Left lung (tissue), 14 donors: ENCODE measurements at places on chromosomes 7 and 10.
A peak's percentile ranks its signal among the peaks of the same experiment; 100 is the strongest.

GRCh38 chr7:146074195-146074765 is 42.3 kb upstream of the CNTNAP2 start:
- no peak for DNase-seq

GRCh38 chr10:77899080-77899477 is 27.5 kb downstream of the DLG5 start:
- DNase-seq = no peak

- DNase-seq = no peak
Observed at GRCh38 chr7:42624471-42624870, 287.4 kb downstream of the C7orf25 start.

- DNase-seq = no peak
Observed at GRCh38 chr10:76270464-76270863, 839.0 kb downstream of the LRMDA start.

- DNase-seq = peak; percentile 36
Observed at GRCh38 chr7:71348821-71349681, 217.1 kb downstream of the GALNT17 start.

- DNase-seq = no peak
Observed at GRCh38 chr10:69061305-69062161, 26.4 kb upstream of the SRGN start.

- DNase-seq = no peak
Observed at GRCh38 chr10:79077488-79078173, 8.9 kb downstream of the ZMIZ1 start.

- DNase-seq = no peak
Observed at GRCh38 chr10:34773636-34774630, 41.2 kb downstream of the PARD3 start.

GRCh38 chr7:81150951-81151361 is 232.1 kb upstream of the SEMA3C start:
- DNase-seq = no peak

- peak; percentile 92 for DNase-seq
Observed at GRCh38 chr7:5780801-5781496, 514 bp downstream of the RNF216 start.

DNA sequence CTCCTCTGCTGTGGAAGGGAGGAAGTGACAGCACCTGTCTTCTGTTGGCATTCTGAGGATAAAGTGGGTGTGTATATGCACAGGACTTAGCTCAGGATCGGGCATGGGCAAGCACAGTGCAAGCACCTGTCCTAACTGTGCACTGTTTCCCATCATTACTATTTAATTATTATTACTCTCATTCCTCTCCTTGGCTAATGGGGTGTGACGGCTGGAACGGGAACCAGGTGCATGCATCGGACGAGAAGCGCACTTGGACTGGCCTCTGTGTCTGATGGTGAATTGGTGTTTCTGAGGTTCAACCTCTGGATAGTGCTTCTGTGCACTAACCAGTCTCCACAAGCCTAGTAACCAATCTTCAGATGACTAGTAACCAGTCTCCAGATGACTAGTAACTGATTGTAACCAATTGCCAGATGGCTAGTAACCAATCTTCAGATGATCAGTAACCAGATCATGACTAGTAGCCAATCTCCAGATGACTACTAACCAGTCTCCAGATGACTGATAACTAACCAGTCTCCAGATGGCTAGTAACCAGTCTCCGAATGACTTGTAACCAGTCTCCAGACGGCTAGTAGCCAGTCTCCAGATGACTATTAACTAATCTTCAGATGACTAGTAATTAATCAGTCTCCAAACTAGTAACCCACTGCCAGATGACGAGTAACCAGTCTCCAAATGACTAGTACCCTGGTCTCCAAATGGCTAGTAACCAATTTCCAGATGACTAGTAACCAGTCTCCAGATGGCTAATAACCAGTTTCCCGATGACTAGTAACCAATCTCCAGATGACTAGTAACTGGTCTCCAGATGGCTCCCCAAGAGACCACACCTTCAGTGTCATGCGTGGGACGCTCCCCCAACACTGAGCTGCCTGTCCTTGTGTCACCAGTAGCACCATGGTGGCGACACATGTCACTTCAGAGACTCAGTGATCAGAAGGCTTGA is 85.8 kb downstream of the PAXIP1 start:
- no peak for DNase-seq

DNA sequence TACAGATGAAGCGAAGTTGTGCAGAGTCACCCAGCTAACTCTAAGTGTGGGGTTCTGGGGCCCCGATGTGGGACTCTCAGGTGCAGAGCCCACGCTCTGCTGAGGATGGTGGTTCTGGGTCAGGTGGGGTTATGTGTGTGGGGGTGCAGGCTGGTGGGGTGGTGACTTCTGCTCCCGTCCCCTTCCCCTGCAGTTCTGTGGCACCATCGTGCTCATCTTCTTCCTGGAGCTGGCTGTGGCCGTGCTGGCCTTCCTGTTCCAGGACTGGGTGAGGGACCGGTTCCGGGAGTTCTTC is 28.6 kb upstream of the SH2D4B start:
- peak; percentile 29 for DNase-seq

GRCh38 chr10:79335094-79335469 is 12.2 kb upstream of the PPIF start:
- DNase-seq = no peak

GRCh38 chr7:77935652-77936348 is 137.2 kb downstream of the PHTF2 start:
- no peak for DNase-seq

DNA sequence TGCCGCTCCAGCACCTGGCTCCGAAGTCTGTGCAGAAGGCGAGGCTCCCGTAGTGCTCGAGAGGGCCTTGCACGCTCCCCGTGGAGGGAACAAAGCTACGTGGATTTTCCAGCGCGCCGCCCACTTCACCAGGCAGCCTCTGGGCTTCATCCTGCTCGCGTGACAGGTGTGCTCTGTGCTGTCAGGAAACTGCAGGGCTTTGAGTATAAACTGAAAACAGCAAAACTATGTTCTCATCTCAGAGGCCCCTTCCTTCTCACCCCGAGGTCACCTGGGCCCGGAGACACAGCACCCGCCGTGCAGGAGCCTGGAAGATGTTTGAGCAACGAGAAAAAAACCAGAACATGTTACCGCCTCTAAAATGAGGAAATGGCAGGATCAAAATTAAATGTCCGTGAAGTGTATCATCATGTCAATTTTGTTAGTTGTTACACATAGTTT is 17.6 kb upstream of the GPR146 start:
- DNase-seq = no peak

- no peak for DNase-seq
Observed at GRCh38 chr7:94054130-94054529, 50.0 kb upstream of the BET1 start.

- DNase-seq = peak; percentile 64
Observed at GRCh38 chr10:59098387-59098786, 78.1 kb upstream of the PHYHIPL start.

- peak; percentile 74 for DNase-seq
Observed at GRCh38 chr7:124032369-124033094, at the start of gene TMEM229A. TSS of gene TMEM229A (minus strand) at chr7:124033067. CDS start at chr7:124033003, 64 bp downstream.

DNA sequence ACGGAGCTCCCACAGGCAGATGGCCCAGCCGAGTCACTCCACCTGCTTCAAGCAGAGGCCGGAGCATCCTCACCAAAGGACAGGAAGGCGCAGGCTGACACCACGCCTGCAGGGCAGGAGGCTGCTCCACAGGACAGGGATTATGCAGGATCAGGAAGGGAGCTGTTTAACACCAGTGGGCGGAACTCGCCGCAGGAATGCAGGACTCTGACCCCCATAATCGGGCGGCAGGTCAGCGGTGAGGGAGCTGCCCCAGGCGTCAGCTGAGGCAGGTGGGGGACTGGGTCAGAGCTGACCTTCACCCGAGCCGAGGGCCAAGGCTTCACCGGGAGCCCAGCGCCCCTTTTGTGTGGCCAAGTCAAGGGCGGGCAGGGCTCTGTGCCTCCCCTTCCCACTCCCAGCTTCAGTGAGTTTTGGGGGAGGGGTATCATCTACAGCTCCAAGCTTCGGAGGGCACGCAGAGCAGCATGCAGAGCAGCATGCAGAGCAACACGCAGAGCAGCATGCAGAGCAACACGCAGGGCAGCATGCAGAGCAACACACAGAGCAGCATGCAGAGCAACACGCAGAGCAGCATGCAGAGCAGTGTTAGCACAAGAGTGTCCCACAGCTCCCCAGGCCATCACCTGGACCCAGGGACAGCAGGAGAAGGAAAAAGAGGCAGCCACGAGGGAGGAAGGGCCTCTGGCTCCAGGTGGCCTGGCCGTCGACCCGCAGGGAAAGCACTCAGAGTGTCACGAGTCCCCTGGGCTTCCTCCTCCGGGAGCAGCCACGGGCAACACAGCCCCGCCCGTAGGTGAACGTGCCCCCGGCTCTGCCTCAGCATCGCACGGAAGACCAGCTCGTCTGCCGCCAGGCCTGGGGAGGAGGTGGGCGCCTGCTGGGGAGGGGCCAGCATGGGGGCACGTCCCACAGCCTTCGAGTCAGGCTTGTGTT is 151.7 kb upstream of the PPP2R2D start:
- no peak for DNase-seq

DNA sequence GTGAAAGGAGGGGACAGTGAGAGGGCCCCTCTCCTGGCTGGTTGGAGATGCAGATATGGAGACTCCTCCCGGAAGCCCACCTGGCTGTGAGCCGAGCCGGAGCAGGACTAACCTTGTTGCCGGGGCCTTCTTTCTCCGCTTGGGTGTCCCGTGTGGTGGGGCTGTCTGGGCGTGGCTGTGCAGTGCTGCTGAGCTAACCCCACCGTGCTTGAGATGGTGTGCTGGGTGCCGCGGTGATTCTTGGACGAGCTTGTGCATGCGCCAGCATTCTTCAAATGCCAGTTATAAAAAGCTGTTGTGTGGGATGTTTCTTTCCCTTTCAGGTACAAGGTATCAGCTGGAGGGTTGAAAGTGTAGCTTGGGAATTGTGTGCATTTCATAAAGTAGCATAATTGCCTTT is 48.8 kb downstream of the DAGLB start:
- no peak for DNase-seq

DNA sequence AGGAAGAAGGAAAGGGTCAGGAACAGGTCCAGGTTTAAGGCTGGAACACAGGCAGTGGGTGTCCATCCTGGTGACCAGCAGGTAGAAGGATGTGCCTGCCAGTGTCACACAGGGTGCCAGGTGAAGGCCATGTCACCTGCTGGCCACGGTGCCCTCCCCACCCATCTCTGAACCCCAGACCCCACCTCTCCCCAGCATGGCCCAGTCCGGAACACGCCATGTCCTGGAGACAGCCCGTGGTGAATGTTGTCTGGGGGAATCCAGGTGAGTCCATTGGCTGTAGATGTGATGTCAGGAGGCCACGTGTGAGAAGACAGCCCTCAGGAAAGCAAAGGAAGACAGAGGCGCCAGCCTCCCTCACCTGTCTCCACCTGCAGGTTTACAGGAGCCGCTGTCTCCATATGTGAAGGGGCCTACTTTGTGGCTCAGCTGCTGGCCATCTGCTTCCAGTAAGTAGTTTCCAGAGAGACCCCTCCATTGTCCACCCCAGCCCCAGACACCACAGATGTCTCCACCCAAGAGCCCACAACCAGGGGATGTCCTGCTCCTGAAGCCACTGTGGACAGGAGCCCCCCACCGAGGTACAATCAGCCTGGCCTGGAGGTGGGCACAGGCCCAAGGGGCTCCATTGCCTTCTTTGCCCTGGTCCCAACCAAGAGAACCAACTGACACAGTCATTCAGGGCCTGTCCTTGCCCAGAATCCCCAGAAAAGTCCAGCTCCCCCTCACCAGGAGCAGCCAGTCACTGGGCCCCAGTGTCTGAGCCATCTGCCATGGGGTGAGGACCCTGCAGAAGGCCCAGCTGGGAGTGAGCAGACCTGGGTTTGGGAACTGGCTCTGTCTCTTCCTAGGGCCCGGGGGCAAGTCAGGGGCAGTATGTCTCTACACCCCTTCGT is 20.7 kb downstream of the TMEM72 start:
- no peak for DNase-seq

DNA sequence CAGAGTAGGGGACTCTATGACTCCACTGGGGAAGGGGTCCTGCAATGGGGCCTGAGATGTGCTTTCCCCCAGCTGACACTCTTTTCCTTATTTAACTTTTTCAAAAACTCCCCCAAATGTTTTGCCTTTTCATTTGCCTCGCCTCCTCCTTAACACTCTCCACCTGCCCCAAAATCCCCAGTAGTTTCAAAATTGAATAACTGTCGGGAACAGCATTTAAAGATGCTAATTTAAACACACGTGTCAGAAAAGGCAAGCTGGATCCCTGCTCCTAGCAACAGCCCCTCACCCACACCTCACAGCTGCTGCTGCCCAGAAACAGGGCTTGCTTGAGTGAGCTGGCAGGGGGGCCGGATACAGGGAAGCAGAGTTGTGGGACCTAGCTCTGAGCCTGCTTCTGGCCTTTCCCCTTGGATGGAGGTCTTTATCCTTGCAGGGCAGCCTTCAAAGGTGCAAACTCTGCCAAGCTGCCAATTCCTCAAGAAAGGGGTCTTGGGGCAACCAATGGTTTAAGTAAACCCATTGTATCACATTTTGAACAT is 115.3 kb downstream of the KCNMA1 start:
- no peak for DNase-seq

GRCh38 chr10:118958984-118959925 is 70.3 kb upstream of the NANOS1 start:
- DNase-seq = no peak

DNA sequence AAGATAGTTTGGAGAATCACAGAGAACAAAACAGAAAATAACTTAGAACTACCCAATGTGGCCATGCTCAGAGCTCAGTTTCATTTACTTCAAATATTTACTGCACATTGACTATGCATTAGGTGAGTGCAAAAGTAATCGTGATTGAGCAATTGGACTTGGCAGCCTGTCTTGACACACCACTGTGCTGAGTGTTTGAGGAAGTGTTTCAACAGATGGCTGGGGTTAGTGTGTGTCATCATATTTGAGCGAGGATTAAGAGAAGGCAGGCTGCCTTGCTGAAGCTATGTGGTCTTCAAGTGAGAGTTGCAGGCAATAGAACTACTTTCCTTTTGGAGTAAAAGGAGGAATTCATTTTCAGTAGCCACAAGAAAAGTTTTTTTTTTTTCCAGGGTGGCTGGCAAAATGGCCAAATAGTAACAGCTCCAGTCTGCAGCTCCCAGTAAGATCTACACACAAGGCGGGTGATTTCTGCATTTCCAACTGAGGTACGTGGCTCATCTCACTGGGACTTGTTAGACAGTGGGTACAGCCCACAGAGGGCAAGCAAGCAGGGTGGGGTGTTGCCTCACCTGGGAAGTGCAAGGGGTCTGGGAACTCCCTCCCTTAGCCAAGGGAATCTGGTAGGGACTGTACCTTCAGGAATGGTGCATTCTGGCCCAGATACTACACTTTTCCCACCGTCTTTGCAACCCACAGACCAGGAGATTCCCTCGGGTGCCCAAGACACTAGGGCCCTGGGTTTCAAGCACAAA is 37.6 kb downstream of the AKR1C4 start:
- peak; percentile 16 for DNase-seq

GRCh38 chr7:82841828-82842227 is 320.9 kb downstream of the PCLO start:
- no peak for DNase-seq

GRCh38 chr10:33709008-33709753 is 374.7 kb upstream of the NRP1 start:
- no peak for DNase-seq

DNA sequence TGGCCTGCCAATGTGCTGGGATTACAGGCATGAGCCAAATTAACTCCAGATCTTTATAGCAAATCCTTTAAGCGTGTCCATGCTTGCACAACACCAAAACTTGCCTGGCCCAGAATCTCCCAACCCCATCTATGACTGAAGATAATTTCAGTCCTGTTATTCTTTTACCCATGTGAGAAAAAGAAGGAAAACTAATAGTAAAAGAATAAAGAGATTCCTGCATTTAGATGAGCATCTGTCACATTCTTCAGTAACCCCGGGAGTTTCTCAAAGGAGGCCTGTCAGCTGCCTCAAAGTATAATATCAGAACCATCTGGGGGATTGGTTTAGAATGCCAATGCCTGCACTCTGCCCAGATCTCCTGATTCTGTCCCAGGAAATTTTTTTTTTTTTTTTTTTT is 158.1 kb upstream of the KMT2E start:
- no peak for DNase-seq
